ENCODE measurements at places on chromosomes 2 and 18. TPM values are rescaled to one million over a fixed set of nuclear protein-coding genes. Genes with fewer than 3 reads are reported as not detected.

DNA sequence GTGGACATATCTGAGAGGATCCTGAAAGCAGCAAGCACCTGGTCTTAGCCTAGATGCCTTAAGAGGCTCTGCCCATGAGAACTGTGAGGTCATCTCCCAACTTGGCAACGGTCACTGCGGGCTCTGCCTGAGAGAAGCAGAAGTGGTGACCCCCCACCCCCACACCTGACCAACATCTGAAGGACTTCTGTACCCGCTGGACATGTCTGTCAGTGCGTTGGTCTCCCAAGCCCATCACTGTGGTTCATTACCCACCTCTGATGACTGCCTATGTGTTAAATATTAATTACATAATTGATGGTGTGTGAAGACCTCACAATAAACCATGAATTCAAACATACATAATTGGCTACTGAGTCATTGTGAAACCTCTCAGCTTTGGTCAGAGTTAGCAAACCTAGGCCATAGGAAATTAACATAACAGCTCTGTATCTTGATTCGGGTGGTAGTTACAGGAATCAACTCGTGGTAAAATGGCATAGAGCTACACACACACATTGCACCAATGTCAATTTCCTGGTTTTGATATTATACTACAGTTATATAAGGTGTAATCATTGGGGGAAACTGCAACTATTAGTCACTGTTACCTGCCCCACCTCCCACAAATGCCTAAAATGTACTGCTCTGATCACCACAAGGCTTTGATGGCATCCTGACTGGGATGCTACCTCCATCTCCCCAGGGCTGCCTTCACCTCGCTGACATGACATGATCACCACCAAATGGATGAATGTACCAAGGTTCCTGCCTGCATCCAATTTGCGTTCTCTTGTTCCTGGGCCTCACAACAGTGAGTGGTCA lies 4.3 kb upstream of the GALNT1 start:
- H3K4me3 ChIP-seq: no peak overlapping the region
- H3K36me3 ChIP-seq: no peaks in the 10 kb centered on the region
- no peaks in the 10 kb centered on the region for H3K27me3 ChIP-seq
- H3K27ac ChIP-seq: no peak overlapping the region

GRCh38 chr18:38902796-38903195 lies 1337.2 kb upstream of the CELF4 start:
- no peaks in the 10 kb centered on the region for H3K4me1 ChIP-seq

DNA sequence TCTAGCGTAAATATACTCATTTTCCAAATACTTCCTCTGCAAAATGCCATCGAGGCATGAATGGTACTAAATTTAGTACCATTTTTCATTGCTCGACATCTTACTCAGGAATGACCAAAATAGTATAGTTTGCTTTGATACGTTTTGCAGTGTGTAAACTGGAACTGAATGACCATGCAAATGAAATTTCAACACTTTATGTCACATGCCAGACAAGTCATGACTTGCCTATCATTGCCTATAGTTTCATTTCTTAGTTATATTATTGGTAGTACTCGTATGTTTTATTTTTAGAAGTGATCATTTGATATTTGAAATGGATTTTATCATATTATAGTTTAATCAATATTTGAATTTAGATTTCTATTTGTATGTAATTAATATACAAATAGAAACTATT lies 9.1 kb downstream of the MSTN start:
- no peaks in the 10 kb centered on the region for H3K27me3 ChIP-seq
- H3K4me3 ChIP-seq: no peak overlapping the region
- no peaks in the 10 kb centered on the region for H3K36me3 ChIP-seq

GRCh38 chr18:11982981-11983380 lies 1.7 kb downstream of the IMPA2 start:
- peak overlapping the region; percentile 12 for H3K27ac ChIP-seq
- no peak overlapping the region for H3K4me3 ChIP-seq
- no peaks in the 10 kb centered on the region for H3K27me3 ChIP-seq
- H3K36me3 ChIP-seq: no peaks in the 10 kb centered on the region
- DNase-seq: no peak
- peaks cover 14% of the 10 kb centered on the region for H3K4me1 ChIP-seq

- H3K27ac ChIP-seq: no peak overlapping the region
- no peak for DNase-seq
- H3K27me3 ChIP-seq: no peaks in the 10 kb centered on the region
- peaks cover 2% of the 10 kb centered on the region for H3K36me3 ChIP-seq
- peaks cover 10% of the 10 kb centered on the region for H3K4me1 ChIP-seq
These were observed 6.3 kb downstream of the THUMPD2 start for GRCh38 chr2:39772812-39773152.

Gene UGT1A6
- 2.3 TPM for total RNA-seq

DNA sequence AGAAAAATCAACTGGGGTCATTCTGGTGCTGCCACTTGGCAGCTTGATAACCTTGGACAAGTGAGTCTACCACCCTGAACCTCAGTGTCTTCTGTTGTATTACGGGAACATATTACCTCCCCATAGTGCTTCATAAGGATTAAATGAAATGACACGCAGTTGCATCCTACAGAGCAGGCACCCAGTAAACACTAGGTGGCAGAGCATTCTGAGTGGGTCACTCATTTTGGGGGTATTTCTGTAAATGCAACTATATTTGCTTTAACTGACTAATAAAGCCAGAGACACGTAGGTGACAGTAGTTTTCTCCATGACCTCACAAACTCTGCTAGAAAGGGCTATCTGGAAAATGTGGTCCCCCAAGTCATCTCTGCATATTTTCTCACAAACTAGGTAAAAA lies 4.7 kb downstream of the CD226 start:
- H3K4me3 ChIP-seq: no peak overlapping the region
- H3K27me3 ChIP-seq: no peaks in the 10 kb centered on the region
- H3K36me3 ChIP-seq: no peaks in the 10 kb centered on the region
- H3K27ac ChIP-seq: no peak overlapping the region

- peaks cover 2% of the 10 kb centered on the region for H3K27me3 ChIP-seq
- H3K4me1 ChIP-seq: peaks cover 4% of the 10 kb centered on the region
- no peaks in the 10 kb centered on the region for H3K36me3 ChIP-seq
- no peak within 1 kb of the TSS for H3K4me3 ChIP-seq
These were observed at the start of gene MRO for GRCh38 chr18:50819728-50820378. TSS of gene MRO (minus strand) at chr18:50820016. CDS start at chr18:50809400, 10,616 bp downstream.

DNA sequence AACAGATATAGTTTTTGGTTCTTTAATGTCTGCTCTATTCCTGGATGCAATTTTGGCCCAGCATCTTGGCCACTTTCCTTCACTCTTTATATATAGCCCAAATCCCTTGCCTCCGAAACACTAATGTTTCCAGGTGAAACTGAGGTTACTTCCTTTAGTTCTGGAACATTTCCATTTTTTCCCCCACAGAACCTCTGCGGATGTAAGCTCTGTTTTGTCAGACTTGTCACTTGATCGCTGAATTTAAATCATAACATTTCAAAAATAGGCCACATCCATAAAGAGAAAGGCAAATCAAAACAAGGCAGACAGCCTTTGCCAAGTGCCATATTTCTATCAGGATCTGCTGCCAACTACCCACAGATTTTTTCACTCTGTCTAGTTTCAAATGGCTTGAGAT lies 115.1 kb downstream of the ANKRD44 start:
- H3K36me3 ChIP-seq: no peaks in the 10 kb centered on the region
- peak overlapping the region; percentile 2 for H3K27ac ChIP-seq
- DNase-seq: no peak

DNA sequence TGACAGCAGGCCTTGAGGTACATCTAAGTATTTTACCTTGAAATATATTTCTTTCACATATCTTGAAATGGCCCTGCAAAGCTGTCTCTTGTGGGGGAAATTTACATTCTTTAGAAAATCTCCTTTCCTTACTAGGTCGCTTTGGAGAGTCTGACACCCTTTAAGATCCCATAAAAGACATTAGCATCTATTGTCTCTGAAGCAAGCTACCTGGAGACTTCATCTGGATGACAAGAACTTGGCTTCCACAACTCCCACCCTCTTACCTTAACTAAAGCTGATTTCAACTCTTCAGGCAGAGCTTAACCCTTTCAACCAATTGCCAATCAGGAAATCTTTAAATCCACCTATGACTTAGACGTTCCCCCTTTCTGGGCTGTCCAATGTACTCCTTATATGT lies 219.3 kb downstream of the PIEZO2 start:
- no peaks in the 10 kb centered on the region for H3K27me3 ChIP-seq
- no peak overlapping the region for H3K27ac ChIP-seq
- no peak for DNase-seq

DNA sequence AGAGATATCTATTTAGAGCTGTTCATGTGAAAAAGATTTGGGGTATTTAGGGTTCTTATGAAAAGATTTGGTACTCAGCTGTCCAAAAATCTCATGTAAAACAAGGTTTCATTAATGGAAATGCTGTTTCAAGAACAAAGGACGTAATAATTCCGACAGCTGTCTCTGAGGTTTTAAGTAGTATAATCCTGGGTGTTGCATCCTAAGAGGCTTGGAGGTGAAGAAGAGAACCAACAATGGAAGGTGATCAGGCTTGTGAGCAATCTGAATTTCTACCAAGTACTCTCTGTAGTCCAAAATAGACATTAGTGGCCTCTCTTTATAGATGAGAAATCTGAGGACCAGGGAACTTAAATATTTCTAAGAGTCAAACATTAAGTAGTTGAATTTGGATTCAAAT lies 205.1 kb downstream of the BABAM2 start:
- H3K4me1 ChIP-seq: no peaks in the 10 kb centered on the region
- H3K36me3 ChIP-seq: no peaks in the 10 kb centered on the region
- no peaks in the 10 kb centered on the region for H3K27me3 ChIP-seq

- H3K4me1 ChIP-seq: no peaks in the 10 kb centered on the region
- DNase-seq: peak; percentile 69
- no peak overlapping the region for H3K27ac ChIP-seq
- H3K27me3 ChIP-seq: no peaks in the 10 kb centered on the region
- H3K36me3 ChIP-seq: no peaks in the 10 kb centered on the region
These were observed 352.0 kb downstream of the TNS1 start for GRCh38 chr2:217650716-217651360.

Gene MC4R
- total RNA-seq: 0.37 TPM

DNA sequence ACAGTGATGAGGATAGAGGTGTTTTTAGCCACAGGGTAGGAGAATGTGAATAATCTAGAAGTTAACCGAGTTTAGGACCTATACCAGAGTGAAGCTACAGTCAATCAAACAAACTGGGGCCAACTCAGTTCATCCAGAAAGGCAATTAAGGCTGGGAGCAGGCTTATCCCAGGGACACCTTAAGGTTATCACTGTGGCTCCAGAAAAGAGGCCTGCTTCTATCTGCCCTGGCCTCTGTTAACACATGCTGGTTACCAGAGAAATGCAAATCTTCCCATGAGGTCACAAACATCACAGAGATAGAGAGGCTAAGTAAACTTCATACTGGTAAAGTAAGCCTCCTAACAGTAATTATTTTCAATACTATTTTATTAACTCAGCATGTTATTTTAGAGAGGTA lies 93.2 kb upstream of the GRB14 start:
- H3K27me3 ChIP-seq: no peaks in the 10 kb centered on the region
- H3K4me1 ChIP-seq: no peaks in the 10 kb centered on the region
- peak overlapping the region; percentile 52 for H3K27ac ChIP-seq
- DNase-seq: no peak
- no peaks in the 10 kb centered on the region for H3K36me3 ChIP-seq

Gene HOXD11
- total RNA-seq: not detected

Gene KCNIP3
- total RNA-seq: 1.8 TPM

GRCh38 chr2:11175293-11175795 lies 20.1 kb downstream of the SLC66A3 start:
- peak; percentile 30 for DNase-seq
- peaks cover 5% of the 10 kb centered on the region for H3K36me3 ChIP-seq
- H3K27me3 ChIP-seq: no peaks in the 10 kb centered on the region

Gene ATOH8
- 38.6 TPM for total RNA-seq

Gene ACMSD
- not detected for total RNA-seq

GRCh38 chr2:216632346-216632951 lies 771 bp upstream of the IGFBP2 start:
- no peaks in the 10 kb centered on the region for H3K36me3 ChIP-seq
- no peak overlapping the region for H3K4me3 ChIP-seq
- no peak for DNase-seq
- no peak overlapping the region for H3K27ac ChIP-seq
- H3K27me3 ChIP-seq: peaks cover 2% of the 10 kb centered on the region

Gene RIOK3
- total RNA-seq: 83.0 TPM
